NCI-H187 (cell line): ENCODE measurements at places on chromosomes 12 and 14.

DNA sequence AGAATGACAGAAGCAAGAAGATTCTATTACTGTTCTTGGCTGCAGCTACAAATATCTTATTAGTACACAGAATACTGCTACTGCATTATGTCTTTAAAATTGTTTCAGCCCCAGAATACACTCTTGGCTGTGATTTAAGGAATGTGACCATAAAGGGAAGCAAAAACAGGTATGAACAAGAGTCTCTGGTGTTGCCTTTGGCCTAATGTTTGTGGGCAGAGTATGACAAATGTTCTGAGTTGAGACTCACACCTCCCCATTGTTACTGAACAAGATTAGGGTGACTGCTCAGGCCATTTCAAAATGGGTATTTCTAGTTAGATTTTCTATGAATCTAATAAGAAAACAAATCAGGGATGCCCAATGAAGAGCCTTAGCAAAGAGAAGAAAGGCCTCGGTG is 28.5 kb downstream of the TTC6 start:
- DNase-seq, result no peak

- no peak for DNase-seq
Observed at GRCh38 chr12:93085383-93086287, 156.5 kb upstream of the EEA1 start.

GRCh38 chr12:101743724-101744472 is 4.6 kb upstream of the SYCP3 start:
- DNase-seq, result no peak

DNA sequence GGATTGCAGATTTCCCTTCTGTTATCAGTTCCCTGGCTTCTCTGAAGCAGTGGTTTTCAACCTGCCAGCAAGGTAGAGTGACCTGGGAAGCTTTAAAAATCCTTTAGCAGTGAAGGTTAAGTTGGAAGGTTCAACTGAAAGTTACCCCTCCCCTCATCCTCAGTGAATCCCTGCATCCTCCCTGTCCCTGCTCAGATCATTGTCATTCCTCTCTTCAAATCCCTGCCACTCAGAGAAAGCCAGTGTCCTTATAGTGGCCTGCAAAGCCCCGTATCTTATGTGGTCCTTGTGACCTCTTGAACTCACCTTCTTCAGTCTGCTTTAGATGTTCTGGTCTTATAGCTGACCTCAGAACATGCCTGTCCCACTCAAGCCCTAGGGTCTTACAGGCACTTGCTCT is 53.6 kb downstream of the PPM1A start:
- DNase-seq, result no peak
